ENCODE measurements at places on chromosomes 6 and 20.

DNA sequence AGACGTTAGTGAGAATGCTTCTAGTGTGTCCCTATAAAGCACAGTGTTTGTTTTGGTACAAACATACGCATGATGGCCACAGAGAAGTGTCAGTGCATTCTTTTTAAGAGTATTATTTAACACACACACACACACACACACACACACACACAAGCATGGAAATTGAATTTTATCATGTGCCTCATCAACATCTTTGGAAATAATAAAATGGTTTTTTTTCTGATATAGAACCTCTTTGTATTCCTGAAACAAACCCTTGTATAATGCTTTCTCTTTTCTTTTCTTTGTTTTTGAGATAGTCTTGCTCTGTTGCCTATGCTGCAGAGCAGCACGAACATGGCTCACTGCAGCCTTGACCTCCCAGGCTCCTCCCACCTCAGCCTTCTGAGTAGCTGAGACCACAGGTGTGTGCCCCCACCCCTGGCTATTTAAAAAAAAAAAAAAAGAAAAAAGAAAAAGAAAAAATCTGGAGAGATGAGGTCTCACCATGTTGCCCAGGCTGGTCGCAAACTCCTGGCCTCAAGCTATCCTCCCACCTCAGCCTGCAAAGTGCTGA is 116.2 kb upstream of the SYNDIG1 start:
- no peaks in the 10 kb centered on the region for H3K27me3 ChIP-seq
- H3K4me1 ChIP-seq, result no peaks in the 10 kb centered on the region
- no peak overlapping the region for H3K4me3 ChIP-seq
- no peak for DNase-seq
- no peaks in the 10 kb centered on the region for H3K36me3 ChIP-seq

DNA sequence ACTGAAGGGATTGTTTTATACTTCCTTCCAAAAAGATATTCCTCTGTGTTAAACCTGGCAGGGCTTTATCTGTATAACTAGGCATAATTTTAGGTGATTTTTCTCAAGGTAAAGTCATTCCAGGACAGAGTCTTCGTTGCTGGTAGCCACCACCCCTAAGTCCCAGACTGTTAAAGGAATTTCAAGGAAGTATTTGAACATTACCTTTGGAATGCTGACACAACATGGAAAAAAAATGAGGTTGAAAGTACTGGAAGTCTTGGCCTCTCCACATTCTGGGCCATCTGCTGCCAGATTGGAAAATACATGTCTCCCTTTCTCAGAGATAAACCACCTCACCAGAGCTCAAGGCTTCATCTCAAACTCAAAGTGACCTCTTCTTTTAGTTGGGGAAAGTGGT is 27.0 kb upstream of the ETV7 start:
- H3K27me3 ChIP-seq, result no peaks in the 10 kb centered on the region
- peak overlapping the region; percentile 22 for H3K27ac ChIP-seq
- no peak overlapping the region for H3K4me3 ChIP-seq
- DNase-seq, result peak; percentile 23
- no peaks in the 10 kb centered on the region for H3K4me1 ChIP-seq

- H3K4me3 ChIP-seq, result peak overlapping the region; percentile 43
- H3K27me3 ChIP-seq, result peaks cover 10% of the 10 kb centered on the region
- DNase-seq, result no peak
- peaks cover 3% of the 10 kb centered on the region for H3K4me1 ChIP-seq
- peak overlapping the region; percentile 63 for H3K27ac ChIP-seq
Observed at GRCh38 chr6:32254761-32255198, 30.9 kb upstream of the NOTCH4 start.

GRCh38 chr6:136319732-136320131 is 30.1 kb upstream of the BCLAF1 start:
- H3K4me1 ChIP-seq, result no peaks in the 10 kb centered on the region
- no peak for DNase-seq
- H3K27me3 ChIP-seq, result no peaks in the 10 kb centered on the region
- H3K27ac ChIP-seq, result no peak overlapping the region
- H3K4me3 ChIP-seq, result no peak overlapping the region

DNA sequence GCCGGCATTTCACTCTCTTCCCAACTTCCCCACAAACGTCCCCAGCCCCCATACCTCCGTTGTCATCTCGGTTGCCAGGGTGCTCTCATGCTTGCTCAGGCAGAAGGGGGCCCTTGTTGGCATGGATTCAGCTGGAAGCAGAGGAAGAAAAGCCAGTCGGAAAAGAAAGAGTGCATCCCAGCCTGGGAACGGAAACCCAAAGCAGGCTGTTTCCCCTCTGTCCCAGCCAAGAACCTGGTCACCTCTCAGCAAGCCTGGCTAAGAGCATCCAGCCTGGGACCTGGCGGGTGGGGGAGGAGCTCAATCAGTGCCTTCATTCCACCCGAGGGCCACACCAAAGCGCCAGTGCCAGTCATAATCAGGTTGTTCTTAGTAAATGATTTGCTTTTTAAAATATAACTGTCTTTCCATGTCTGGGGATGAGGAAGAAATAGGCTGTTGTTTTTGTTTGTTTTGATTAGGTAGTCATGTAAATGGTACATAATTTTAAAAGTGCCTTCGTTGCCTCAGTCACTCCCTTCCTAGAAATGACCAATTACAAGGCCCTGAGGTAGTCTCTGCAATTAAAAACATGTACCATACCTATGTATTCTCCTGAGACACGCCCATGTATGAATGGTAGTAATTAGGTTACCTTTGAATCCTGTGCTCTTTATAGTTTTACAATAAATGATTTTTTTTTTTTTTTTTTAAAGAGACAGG is 21.1 kb downstream of the CHMP4B start:
- peaks cover 3% of the 10 kb centered on the region for H3K36me3 ChIP-seq
- peaks cover 67% of the 10 kb centered on the region for H3K4me1 ChIP-seq
- DNase-seq, result peak; percentile 70
- peak overlapping the region; percentile 75 for H3K27ac ChIP-seq
- H3K4me3 ChIP-seq, result no peak overlapping the region

DNA sequence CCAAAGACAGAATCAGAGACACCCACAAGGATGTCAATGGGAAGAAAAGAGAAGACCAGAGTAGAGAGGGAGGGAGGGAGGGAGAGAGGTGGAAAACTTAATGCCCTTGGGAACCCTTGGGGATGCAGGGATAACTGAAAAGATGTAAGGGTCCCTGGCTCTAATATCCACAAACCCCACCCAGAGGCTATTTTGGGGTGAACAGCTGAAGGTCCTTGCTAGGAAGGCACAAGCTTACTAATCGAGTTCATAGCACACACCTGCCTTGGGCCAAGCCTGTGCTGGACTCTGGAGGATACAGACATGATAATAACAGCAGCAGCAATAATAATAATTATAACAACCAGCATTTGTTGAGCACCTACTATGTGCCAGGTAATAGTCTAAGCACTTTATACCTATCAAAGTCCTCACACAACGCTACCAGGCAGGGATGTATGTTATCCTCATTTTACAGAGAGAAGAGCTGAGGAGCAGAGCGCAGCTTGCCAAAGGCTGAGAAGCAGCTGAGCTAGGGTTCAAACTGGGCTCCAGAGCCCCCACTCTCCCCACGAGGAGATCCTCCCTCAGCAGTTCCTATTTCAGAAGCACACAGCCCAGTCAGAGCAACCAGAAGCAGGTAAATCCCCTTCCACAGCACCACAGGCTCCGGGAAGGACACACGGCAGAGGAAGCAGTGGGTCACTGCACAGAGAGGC is 174.2 kb downstream of the ANKRD60 start:
- H3K27ac ChIP-seq, result no peak overlapping the region
- DNase-seq, result no peak
- H3K4me3 ChIP-seq, result no peak overlapping the region
- peaks cover 3% of the 10 kb centered on the region for H3K27me3 ChIP-seq
- no peaks in the 10 kb centered on the region for H3K36me3 ChIP-seq
- H3K4me1 ChIP-seq, result no peaks in the 10 kb centered on the region

DNA sequence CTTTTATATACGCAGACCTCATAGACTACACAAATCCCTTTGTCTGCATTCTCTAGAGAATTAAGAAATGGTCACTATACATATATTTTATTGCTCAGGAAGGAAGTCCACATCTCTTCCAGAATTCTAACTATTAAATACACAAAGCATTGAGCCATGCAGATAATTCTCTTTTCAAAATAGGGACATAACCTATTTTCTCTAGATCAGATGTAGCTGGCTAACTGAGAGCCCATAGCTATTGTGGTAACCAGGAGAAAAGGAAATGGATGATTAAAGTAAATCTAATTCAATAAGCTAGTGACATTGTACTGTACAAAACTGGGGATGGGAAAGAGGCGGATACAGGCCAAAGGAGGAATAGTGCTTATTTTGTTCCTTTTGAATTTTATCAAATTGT is 137.2 kb downstream of the BACH2 start:
- DNase-seq, result no peak
- no peak overlapping the region for H3K27ac ChIP-seq
- H3K4me1 ChIP-seq, result no peaks in the 10 kb centered on the region
- no peaks in the 10 kb centered on the region for H3K27me3 ChIP-seq

DNA sequence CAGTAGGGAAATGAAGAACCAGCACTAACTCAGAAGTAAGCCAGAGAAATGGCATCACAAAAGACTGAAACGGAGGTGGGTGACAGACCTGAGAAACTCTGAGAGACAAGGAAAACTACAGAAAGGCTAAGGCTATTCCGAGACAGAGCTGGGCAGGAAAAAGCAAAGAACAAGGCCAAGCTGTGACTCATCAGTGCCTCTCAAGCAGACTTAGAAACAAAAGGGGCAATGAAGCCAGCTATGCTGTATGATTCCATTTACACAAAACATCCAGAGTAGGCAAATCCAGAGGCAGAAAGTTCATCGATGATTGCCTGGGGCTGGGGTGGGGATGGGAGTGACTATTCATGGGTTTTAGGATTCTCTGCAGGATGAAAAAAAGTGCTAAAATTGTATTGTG is 50.0 kb downstream of the SLC23A2 start:
- no peak overlapping the region for H3K4me3 ChIP-seq
- H3K36me3 ChIP-seq, result no peaks in the 10 kb centered on the region
- H3K27ac ChIP-seq, result no peak overlapping the region
- H3K4me1 ChIP-seq, result no peaks in the 10 kb centered on the region
- H3K27me3 ChIP-seq, result no peaks in the 10 kb centered on the region

DNA sequence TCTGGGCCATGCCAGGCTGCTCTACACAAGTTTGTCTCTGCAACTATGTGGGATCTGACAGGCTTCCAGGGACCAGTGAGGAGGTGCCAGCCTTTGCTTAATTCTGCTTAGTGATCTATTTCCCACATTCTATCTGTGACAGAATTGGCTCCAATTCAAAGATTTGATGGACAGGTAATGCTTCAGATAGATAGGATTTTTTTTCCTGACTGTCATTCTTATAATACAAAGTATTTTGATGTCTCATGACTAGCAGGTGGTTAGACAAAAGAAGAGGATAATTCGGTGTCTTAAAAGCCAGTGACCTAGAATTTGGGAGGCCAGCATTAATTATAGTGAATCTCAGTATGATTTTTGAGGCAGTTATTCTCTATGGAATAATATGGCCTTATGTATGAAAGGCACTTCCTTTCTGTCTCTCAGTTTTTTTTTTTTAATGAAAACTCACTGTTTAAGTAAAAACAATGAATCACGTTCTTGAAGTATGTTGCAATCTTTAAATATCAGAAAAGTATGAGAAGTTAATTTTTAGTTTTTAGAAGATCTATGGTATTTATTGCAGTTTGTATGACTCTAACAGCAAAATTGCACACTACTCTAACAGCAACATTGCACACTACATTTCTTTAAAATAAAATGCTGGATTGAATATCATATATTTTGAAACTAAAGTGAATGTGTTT is 43.7 kb downstream of the TMEM200A start:
- no peak overlapping the region for H3K4me3 ChIP-seq
- no peaks in the 10 kb centered on the region for H3K27me3 ChIP-seq
- no peak overlapping the region for H3K27ac ChIP-seq
- H3K36me3 ChIP-seq, result no peaks in the 10 kb centered on the region

GRCh38 chr20:4978050-4978918 is 23.0 kb downstream of the SLC23A2 start:
- no peak overlapping the region for H3K4me3 ChIP-seq
- no peak overlapping the region for H3K27ac ChIP-seq
- no peaks in the 10 kb centered on the region for H3K27me3 ChIP-seq
- H3K36me3 ChIP-seq, result no peaks in the 10 kb centered on the region

- H3K27ac ChIP-seq, result no peak overlapping the region
- DNase-seq, result no peak
- no peak overlapping the region for H3K4me3 ChIP-seq
- H3K27me3 ChIP-seq, result no peaks in the 10 kb centered on the region
- no peaks in the 10 kb centered on the region for H3K36me3 ChIP-seq
- no peaks in the 10 kb centered on the region for H3K4me1 ChIP-seq
Observed at GRCh38 chr20:13271977-13272975, 51.2 kb downstream of the ISM1 start.

- no peaks in the 10 kb centered on the region for H3K4me1 ChIP-seq
- H3K27me3 ChIP-seq, result no peaks in the 10 kb centered on the region
- H3K27ac ChIP-seq, result no peak overlapping the region
- H3K36me3 ChIP-seq, result no peaks in the 10 kb centered on the region
Observed at GRCh38 chr6:150925976-150926375, 60.5 kb downstream of the MTHFD1L start.

GRCh38 chr20:25254571-25254970 is 6.7 kb downstream of the PYGB start:
- H3K27me3 ChIP-seq, result no peaks in the 10 kb centered on the region
- H3K4me3 ChIP-seq, result no peak overlapping the region
- H3K36me3 ChIP-seq, result peaks cover 11% of the 10 kb centered on the region
- H3K27ac ChIP-seq, result no peak overlapping the region
- DNase-seq, result no peak

DNA sequence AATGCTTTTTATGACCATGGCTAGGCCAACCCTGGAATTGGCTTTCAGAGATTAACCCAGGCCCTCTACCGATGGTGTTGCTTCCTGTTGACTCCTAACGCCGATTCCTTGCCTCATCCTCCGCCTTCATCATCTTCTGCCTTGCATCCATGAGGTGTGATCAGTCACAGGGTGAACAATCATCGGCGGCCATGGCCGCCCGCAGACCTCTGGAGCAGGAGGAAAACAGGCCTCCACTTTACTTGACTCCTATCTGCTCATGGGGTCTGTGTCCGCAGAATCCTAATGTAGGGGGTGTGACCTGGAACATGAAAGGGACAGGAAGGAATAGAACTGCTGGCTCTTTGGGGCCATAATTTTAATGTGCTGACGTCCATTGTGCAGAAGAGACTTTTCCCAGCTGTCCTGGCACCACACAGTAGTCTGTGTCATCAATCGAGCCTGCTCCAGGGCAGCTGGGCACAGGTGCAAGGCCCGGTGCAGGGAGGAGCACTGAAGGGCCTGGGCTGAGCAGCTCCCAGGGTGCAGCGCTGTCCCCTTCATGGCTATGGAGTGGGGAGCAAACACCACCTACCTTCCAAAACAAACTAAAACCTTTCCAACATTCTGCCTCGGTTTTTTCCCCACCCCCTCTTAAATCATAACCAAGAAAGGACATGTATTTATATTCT is 8.0 kb downstream of the SLC22A3 start:
- H3K4me1 ChIP-seq, result no peaks in the 10 kb centered on the region
- no peak overlapping the region for H3K27ac ChIP-seq
- H3K27me3 ChIP-seq, result no peaks in the 10 kb centered on the region
- DNase-seq, result no peak
- H3K36me3 ChIP-seq, result no peaks in the 10 kb centered on the region

- H3K4me3 ChIP-seq, result no peak overlapping the region
- H3K27me3 ChIP-seq, result no peaks in the 10 kb centered on the region
- no peaks in the 10 kb centered on the region for H3K4me1 ChIP-seq
- H3K27ac ChIP-seq, result no peak overlapping the region
- DNase-seq, result no peak
- H3K36me3 ChIP-seq, result no peaks in the 10 kb centered on the region
Observed at GRCh38 chr6:25026723-25027122, 91.0 kb upstream of the RIPOR2 start.

- H3K4me3 ChIP-seq, result no peak overlapping the region
- H3K36me3 ChIP-seq, result peaks cover 60% of the 10 kb centered on the region
- no peak for DNase-seq
- H3K27me3 ChIP-seq, result no peaks in the 10 kb centered on the region
- peaks cover 5% of the 10 kb centered on the region for H3K4me1 ChIP-seq
Observed at GRCh38 chr20:41160686-41161085, 23.3 kb downstream of the PLCG1 start.
